ENCODE measurements at places on chromosomes 2 and 18.

DNA sequence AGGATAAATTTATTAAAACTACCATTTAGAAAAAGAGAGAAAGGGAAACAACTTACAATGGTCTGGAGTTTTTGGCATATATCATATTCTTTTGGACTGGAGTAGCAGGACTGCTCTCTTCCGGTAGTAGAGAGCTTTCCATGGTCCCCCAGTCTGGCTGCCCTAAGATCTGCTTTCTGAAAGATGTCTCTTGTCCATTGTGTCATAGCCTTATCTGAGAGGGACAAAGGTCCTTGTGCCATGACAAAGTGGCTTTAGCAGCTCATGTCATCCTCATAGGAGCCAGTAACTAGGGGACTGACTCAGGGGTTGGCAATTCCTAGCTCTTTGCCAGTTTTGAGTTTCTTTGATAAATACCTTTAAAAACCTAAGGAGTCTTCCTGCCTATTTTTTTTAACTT, 505.5 kb upstream of the ZEB2 start:
- DNase-seq = no peak

DNA sequence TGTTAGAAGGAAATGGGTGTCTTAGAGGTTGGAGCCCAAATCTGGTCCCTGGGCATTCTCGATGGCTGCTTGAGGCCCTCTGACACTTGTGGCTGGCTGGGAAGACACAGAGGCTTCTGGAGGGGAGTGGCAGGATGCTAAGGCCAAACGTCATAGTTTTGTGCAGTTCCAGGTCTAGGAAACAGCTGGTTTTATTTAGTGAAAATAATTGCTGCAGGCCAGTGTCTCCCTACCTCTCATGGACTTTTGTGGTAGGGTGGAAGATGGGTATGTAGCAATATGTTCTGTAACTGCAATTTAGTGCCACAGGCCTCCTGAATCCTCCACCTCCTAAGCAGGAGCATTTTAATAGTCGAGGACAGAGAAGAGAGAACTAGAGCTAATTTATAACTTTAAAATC, 32.2 kb upstream of the SPRED2 start:
- DNase-seq = no peak

DNA sequence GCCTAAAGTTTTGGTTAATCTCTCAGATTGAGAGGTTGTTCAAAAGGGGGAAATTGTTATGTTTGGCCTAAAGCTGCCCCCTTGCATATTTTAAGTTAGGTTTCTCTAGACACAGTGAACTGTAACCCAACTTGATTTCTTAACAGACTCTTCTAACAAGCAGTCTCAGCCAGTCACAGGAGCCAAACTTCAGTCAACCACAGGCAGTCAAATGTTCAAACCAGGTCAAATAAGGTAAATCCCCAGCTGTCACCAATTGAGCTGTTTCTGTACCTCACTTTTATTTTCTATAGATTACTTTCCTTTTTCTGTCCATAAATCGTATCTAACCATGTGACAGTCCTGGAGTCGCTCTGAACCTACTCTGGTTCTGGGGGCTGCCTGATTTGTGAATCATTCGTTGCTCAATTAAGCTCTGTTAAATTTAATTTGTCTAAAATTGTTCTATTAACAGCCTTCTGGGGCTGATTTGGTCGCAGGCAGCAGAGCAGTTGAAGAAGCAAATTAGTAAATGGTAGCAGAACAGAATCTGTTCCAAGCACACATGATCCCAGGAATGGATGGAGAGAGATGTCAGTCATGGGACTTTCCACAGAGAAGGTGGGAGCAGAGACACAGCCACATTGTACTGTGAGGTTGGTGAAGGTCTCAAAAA, 16.4 kb upstream of the NFU1 start:
- DNase-seq = no peak

GRCh38 chr2:200301953-200302858, 4.3 kb upstream of the SPATS2L start:
- no peak for DNase-seq

DNA sequence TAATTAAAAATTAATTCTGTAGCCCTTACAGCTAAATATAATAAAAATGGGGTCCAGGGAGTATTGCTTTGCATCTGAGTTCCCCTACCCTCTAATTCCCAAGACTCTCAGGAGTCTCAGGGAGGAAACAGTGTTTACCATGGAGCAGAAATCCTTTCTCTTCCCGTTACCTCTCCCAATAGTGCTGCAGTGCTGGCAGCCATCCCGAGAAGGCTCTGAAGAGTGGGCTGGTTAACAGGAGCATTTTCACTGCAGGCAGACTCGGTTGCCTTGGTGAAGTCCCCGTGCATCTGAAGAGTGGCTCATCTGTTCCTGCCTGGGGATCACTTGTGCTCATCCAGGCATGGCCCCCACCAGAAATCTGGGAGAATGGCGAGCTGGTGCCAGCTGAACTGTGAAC, 41.8 kb upstream of the TMEM178A start:
- DNase-seq = no peak

DNA sequence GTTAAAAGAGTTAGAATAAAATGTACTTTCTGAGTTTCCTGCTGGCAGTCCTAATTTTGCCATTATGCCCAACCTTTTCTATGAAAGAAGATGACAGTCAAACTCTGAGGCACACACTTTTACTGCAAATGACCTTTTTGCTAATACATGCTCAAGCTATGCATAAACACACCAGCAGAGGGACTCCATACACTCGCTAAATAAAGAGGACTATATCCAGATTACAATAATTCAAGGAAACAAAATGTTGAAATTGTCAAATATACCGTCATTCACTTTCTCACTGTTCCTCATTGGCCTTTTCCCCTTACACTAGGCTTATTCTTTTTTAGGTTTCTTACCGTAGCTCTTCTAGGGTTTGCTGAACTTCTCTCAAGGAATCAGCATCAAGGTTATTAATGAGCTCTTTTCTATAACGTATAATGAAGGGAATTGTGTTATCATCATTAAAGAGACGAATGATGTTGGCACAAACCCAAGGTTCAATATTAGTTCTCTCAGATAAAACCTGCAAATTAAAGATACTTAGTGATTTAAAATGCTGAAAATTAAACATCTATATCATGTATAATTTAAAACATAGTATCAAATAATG, 25.7 kb downstream of the SRBD1 start:
- DNase-seq = no peak

DNA sequence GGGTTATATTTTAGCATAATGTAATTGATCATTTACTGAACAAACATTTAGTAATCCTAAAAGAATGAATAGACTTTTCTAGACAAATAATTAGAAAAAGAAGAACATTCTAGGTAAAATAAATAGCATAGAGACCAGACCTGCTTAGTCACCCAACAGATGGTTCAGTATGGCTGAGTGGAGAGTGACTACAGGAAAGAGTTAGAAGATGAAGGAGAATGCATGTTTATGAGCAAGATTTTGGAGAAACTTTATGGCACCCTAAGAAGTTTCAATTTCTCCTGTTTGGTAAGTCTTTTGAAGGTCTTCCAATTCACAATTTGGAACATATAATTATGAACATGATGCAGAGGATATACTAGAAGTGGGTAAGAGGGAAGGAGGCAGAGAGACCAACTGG, 32.9 kb downstream of the FAP start:
- DNase-seq = no peak

- DNase-seq = no peak
These were observed 93.2 kb downstream of the SOCS6 start for GRCh38 chr18:70382017-70382416.

DNA sequence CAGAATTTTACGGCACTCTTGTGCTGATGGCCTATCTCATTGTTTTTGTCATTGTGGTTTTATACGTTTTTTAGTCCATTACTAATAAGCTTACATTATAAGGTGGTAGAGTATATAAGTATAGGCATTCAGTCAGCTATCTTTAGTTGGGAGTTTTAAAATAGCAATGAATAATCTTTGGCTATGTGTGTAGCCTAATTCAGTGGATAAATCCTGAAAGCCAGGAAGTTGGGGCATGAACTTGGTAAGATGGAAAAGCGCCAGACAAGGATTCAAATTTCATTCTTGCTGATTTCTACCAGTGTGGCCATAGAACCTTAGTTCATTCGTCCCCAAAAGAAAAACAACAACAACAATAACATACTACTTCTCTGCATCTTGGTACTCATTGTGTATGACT, 31.2 kb downstream of the EPC2 start:
- no peak for DNase-seq

DNA sequence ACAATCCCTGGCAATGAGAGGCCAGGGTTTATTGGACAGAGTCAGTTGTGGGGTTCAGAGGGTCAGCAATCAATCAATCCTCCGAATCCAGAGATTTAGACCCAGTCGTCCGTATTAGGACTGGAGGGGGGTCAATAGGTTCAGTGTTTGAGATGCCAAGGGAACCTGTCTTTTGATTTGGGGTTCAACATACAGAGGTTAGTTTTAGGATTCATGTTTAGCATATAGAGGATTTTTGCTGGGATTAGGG, 292 bp downstream of the GMPPA start:
- DNase-seq = no peak

DNA sequence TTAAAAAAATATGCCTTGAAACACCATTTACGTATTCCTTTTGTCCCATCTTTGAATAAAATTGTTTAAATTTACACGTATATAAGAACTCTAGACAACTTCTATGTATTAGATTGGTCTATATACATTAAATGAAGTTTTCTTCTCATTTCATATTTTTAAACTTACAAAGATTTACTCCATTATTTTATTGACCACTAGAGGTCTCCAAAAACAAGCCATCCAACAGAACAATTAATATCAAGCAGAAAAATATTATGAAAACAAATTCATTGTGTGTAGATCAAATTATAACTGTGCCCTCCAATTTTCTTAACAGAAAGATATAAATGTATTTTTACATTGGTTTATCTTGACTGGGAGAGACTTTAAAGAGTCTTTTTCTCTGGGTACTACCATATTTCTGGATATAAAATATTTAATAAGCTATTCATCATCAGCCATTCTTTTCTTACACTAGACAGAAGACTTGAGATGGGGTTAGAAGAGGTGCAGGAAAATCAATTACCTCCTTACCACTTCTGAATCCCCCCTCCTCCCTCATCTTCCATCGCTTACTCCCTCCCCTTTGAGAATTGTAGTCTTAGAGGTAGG, 66.5 kb downstream of the DPP4 start:
- no peak for DNase-seq

GRCh38 chr2:162914161-162914560, 75.6 kb upstream of the KCNH7 start:
- no peak for DNase-seq

GRCh38 chr2:40435426-40436092, 16.3 kb downstream of the SLC8A1 start:
- DNase-seq = no peak

DNA sequence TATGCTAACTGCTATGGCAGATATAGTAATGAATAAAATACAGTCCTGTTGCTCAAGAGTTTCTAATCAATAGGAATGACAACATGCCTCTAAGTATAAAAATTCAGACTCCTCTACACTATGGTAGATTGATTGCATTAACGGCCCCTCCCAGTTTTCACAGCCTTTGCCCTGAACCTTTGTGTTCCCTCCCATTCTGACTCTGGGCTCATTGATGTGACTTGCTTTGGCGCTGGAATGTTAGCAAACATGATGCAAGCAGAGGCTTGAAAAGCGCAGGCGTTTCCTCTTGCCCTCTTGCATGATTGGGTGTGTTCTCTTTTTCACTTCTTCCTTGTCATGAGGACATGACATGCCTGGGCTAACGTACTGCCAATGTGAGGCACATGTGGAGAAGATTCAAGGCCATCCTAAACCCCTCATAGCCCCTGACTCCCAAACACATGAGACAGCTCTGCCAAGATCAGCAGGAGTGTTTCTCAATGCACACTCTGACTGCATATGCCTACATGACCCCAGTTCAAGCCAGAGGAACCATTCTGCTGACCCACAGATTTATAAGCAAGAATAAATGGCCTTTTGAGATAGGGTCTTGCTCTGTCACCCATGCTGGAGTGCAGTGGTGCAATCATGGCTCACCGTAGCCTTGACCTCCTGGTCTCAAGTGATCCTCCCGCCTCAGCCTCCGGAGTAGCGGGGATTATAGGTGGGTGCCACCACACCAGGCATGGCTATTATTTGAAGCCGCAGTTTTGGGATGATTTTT, 49.7 kb upstream of the CD28 start:
- DNase-seq = no peak

GRCh38 chr18:38042211-38042890, 476.8 kb upstream of the CELF4 start:
- no peak for DNase-seq

GRCh38 chr2:120299561-120299960, 46.4 kb upstream of the INHBB start:
- no peak for DNase-seq

DNA sequence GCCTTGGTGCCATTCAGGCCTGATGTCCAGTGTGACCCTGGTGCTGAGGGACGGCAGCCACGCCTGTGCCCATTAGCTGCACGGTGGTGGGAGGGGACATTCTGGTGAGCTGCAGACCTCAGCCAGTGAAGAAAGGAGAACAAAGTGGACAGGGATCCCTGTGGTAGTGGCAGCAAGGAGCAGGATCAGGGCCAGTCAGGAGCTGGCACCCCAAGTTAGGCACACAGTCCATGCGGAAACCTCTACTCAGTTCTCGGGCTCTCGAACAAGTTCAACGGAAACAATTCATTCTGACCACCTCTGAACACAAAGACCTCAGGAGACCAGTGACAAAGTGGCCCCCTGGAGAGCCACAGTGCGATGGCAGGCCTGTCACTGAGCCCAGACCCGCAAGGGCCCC, 30.1 kb downstream of the COA5 start:
- DNase-seq = no peak

- no peak for DNase-seq
These were observed 10.4 kb upstream of the NPAS2 start for GRCh38 chr2:100809506-100809905.

GRCh38 chr2:146123714-146124113, 1603.8 kb upstream of the ZEB2 start:
- no peak for DNase-seq

GRCh38 chr2:166384774-166385173, 9.0 kb upstream of the SCN9A start:
- DNase-seq = no peak

- no peak for DNase-seq
These were observed 37.0 kb downstream of the LBH start for GRCh38 chr2:30268296-30268871.

GRCh38 chr2:101496279-101496678, 21.4 kb upstream of the RFX8 start:
- no peak for DNase-seq

GRCh38 chr2:74418312-74418711, 3.1 kb downstream of the C2orf81 start:
- DNase-seq = no peak

- DNase-seq = no peak
These were observed 73.7 kb downstream of the UXS1 start for GRCh38 chr2:106120432-106120831.

DNA sequence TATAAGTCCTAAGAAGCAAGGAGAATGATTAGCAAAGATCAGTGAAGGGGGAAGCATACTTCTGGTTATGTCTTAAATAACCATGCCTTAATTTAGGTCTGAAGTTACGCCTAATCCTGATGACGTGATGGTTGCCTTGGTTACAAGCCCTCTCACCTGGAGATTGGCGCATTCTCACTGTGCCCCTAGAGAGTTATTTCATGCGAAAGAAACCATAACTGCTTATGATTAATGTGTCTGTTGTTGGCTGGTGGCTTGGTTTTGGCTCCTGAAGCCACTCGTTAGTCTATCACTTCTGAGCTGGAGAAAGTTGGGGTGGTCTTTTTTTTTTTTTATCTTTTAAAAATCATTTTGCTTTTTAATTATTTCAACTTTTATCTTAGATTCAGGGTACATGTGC, 47.0 kb downstream of the TNFRSF11A start:
- no peak for DNase-seq

Data from glutamatergic neuron (in vitro differentiated cells).